ENCODE measurements at places on chromosomes 2 and 18.

GRCh38 chr2:25310965-25311864 is 30.5 kb downstream of the DNMT3A start:
- DNase-seq: no peak

GRCh38 chr2:26885651-26886329 is 37.9 kb downstream of the DPYSL5 start:
- DNase-seq: no peak

DNA sequence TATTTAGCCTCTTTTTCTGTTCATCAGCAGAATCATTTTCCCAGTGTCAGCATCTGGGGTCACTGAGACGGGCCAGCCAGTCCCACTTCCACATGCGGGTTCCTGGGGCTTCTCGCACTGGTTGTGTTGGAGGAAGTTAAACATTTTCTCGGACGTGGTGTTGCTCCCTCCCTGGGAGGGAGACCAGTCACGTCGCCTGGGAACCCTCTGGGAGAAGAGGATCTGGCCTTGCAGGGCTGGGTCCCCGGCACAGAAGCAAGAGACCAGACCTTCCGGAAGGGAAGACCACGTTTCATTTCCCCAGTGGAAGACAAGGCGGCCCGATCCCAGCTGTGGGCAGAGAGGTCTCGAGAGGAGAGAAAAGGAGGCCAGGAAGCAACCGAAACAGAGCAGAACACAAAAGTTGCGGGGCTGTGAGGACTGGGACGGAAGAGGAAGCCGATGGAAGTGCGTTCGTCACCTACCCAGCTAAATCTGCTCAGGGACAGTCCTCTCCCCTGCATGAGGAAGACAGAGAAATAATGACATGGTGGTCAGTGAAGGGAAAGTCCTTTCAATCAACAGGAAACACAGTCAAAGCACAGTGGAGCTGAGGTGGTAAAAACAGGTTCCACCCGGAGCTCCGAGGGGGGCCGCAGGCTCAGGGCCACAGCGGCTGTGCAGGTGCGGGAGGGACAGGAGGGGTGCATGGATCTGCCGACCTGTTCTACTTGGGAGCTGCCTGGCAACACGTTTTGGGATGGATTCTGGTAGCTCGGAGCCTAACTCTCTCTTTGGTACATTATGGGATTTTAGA is 144.4 kb downstream of the MBP start:
- DNase-seq: no peak

DNA sequence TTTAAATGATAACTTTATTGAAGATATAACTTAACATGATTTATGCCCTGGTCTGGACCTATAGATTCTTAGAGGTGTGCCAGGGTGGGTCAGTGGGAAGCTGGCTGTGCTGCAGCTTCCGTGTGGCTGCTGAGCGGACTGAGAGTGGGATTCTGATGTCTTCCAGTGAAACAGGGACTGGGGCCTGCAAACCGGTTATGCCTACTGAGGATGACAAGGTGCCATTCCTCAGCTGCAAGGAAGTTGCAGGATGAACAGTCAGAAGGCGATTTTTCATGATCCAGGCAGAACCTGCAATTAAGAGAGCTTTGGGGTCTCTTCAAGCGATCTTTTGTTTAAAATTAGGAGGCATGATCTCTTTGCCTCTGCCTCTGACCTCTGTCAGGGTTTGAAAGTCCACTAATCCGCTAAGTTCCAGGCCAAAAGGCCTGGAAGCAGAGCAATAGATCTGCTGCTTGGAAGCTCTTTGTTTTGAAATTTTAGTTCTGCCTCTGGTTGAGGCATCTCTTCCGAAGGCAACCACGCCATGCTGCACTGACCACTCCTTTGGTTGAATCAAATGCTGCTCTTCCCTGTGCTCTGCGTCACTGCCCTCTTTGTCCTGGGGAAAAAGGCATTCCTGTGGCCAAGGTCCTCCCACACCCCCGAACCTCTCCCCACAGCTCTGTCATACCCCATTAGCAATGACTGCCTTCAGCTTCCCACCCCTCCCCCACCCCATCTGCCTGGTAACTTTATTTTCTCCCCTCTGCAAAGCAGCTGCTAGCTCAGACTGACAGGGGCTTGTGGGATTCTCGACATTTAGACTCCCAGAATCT is 2.0 kb downstream of the TMEM169 start:
- DNase-seq: no peak

DNA sequence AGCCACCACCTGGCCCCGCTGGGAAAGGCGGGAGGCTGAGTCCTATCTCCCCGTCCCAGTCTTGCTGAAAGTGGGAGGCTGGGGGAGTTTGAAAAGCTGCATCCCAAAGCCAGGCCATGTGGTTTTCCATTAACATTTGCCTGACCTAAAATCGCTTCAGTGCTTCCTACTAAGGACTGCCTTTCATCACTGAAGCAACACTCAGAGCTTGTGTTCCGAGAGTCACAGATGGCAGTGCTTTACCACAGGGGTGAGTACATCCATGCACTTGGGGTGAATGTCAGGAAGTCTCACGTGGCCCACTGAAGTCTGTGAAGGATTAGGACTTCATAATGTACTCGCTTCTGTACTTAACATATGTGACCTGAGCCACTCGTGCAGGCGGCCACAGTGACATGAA is 43.3 kb downstream of the PXDN start:
- no peak for DNase-seq

- no peak for DNase-seq
Measured at GRCh38 chr2:105943977-105944376, 199.3 kb downstream of the NCK2 start.

DNA sequence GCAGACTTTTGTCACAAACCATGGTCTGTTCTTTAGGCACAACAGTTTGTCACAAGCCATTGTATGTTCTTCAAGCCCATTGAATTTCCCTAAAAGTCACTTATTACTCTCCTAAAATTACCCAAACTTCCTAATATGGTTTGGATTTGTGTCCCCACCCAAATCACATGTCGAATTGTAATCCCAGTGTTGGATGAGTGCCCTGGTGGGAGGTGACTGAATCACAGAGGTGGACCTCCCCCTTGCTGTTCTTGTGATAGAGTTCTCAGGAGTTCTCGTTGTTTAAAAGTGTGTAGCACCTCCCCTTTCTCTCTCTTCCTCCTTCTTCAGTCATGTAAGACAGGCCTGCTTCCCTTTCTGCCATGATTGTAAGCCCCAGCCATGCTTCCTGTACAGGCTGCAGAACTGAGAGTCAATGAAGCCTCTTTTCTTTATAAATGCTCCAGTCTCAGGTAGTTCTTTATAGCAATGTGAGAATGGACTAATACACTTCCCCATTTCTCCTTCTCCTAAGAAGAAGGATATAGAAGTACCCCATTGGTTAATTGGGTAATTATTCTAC is 11.2 kb upstream of the GYPC start:
- no peak for DNase-seq

DNA sequence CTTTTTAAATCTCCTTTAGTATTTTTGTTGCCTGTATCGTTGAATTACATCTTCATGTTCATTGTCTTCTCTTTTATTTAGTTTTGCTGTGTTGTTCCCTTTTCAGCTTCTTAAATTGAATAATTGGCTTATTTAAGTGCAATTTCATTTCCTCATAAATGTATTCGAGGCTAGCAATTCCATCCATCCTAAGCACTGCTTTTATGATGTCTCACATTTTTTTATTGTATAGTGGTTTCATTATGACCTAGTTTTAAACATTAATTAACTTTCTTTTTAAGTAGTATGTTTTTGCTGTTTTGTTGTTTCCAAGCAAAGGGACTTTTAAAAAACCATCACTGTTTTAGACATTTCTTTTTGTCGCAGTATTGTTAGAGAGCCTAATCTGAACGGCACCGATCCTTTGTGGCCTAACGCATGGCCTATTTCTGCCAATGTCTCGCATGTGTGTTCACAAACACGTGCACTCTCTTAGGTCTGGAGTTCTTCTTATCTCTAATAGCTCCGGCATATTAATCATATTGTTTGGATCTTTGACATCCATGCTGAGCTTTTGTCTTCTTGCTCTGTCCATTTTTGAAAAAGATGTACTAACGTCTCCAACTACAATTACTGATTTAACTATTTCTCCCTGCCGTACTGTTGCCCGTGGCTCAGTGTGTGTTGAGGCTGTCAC is 59.6 kb upstream of the ZNF516 start:
- peak; percentile 38 for DNase-seq

GRCh38 chr18:56563568-56563967 is 74.8 kb downstream of the TXNL1 start:
- DNase-seq: no peak

DNA sequence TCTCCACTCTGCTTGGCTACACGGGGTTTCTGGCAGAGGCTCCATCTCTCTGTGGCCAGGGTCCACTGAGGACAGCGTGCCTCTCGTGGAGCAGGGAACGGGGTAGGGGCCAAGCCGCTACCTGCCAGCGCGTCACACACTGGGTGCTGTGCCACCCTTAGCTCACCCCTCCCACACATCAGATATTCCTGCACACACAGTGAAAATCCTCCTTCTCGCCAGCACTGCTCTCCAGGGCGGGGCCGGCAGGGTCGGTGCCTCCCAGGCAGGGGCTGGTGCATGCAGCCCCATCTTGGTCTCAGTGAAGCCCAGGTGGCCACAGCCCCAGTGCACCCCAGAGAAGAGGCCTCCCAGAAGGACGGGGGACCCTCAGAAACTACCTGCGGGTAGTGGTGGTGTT is 124.6 kb downstream of the MBP start:
- no peak for DNase-seq

DNA sequence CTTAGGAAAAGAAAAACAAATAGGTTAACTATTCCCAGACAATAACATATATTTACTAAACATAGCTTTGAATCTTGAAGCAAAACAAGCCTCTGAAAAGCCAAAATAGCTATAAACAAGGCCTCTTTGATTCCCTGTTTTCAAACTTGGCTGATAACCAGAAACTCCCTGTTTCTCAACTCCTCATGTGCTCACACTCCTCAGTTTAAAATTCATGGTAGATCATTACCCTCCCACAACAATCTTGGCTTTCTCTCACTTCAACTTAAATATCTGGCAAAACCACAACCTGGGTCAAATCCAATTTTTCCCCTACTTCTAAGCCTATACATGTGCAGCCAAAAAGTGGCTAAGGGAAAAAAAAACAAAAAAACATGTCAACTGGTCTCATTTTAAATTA is 15.6 kb downstream of the SUCLG1 start:
- DNase-seq: no peak

DNA sequence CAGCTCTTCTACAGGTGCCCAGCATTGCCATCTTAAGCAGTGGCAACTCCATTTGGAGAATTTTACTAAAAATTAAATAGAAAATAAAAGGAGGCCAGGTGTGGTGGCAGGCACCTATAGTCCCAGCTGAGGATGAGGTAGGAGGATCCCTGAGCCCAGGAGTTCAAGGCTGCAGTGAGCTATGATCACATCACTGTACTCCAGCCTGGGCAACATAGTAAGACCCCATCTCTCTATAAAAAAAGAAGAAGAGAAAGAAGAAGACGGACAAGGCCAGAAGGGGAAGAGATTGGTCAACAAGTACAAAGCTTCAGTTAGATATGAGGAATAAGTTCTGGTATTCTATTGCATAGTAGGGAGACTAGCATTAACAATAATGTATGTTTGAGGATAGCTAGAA is 21.7 kb upstream of the HNRNPA3 start:
- DNase-seq: no peak

DNA sequence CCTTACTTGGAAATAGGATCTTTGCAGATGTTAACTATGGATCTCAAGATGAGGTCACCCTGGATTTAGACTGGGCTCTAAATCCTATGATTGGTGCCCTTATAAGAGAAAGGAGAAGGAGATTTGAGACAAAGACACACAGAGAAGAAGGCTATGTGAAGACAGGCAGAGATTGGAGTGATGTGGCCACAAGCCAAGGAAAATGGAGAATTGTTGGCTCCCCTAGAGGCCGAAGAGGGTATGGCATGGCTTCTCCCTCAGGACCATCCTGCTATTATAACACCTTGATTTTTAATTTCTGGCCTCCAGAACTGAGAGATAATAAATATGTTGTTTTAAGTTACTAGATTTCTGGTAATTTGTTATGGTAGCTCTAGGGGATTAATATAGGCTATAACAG is 7.6 kb downstream of the CYBRD1 start:
- DNase-seq: no peak

DNA sequence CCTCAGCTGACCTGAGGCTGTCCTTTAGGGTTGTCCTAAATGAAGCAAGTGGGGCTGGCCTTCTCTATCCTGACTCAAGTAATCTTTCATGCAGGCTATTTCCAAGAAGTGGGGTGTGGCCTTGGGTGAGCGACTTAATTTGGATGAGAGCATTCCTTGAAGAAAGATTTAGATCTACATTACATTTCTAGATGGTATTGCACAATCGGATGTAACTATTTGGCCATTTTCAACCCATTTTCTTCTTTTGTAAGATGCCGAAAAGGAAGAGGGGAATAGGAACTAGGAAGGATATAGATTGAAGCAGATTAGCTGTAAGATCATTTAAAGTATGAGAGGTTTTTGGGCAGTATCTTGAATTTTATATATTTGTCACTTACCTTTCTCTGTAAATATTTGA is 746.3 kb downstream of the MBD2 start:
- no peak for DNase-seq

- DNase-seq: no peak
Measured at GRCh38 chr2:127658641-127659407, 12.9 kb downstream of the GPR17 start.

DNA sequence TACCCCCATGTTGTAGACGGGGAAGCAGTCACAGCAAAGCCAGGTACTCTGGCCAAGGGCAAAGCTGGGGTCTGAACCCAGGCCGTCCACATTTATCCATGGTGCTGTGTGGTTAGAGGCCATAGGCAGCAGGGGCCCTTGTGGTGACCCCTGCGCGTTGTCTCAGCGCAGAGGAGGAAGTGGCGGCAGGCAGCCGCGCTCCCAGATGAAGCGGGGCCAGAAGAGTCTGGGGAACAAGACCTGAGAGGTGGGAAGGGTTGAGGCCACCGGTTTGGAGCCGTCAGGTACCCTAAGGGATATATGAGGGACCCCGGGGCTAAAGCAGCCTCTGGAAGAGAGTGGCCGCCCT is 770 bp downstream of the ZNF396 start:
- DNase-seq: peak; percentile 14

Data from NCI-H1930 (cell line).